ENCODE measurements at places on chromosomes 6 and 20. TPM values are rescaled to one million over a fixed set of nuclear protein-coding genes. Genes with fewer than 3 reads are reported as not detected.

The ACTL10 gene
- 0.22 TPM for polyA plus RNA-seq

The TRMT11 gene
- 16.0 TPM for polyA plus RNA-seq

GRCh38 chr6:133343220-133343619, 102.1 kb downstream of the EYA4 start:
- DNase-seq = no peak

DNA sequence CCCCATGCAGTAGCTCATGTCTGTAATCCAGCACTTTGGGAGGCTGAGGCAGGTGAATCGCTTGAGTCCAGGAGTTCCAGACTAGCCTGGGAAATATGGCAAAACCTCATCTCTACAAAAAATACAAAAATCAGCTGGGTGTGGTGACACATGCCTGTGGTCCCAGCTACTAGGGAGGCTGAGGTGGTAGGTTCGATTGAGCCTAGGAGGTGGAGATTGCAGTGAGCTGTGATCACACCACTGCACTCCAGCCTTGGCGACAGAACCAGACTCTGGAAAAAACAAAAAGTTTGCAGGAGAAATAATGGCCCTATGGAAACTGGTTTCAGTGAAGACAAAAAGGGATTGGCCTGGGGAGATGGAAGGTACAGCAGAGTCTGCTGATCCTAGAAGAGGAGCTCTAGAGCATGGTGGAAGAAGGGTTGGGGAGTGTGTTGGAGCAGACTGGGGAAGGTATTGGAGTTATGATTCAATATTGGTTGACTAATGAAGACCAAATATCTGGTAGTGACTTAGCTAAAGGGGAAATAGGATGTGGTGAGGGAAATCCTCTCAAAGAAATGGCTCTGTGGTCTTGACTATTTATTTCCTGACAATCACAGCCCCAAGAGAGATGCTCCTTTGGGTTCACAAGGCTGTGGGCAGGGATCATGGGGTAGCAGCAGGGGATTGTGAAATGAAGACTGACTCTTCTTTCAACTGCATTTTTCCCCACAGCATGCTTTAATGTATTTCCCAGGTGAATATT, 281.9 kb downstream of the UTRN start:
- no peak for DNase-seq

GRCh38 chr20:49896204-49896603, 19.1 kb downstream of the SPATA2 start:
- no peak for DNase-seq

- no peak for DNase-seq
Observed at GRCh38 chr6:101477436-101477835, 83.9 kb downstream of the GRIK2 start.

- no peak for DNase-seq
Observed at GRCh38 chr6:29696147-29697125, 15.5 kb upstream of the ZFP57 start.

GRCh38 chr20:25160897-25161296, 34.6 kb upstream of the ENTPD6 start:
- DNase-seq = no peak
